IMR-90 (cell line): ENCODE measurements at places on chromosomes 2 and 18. TPM values are rescaled to one million over a fixed set of nuclear protein-coding genes. Genes with fewer than 3 reads are reported as not detected.
A peak's percentile ranks its signal among the peaks of the same experiment; 100 is the strongest.

LOXL3 gene
- 14.2 and 17.9 TPM in 2 replicates for total RNA-seq

- H3K4me3 ChIP-seq = no peak overlapping the region
- no peaks in the 10 kb centered on the region for H3K36me3 ChIP-seq
- no peaks in the 10 kb centered on the region for H3K27me3 ChIP-seq
- no peaks in the 10 kb centered on the region for H3K4me1 ChIP-seq
- DNase-seq = no peak
These were observed 682.0 kb upstream of the RAB6C start for GRCh38 chr2:129297430-129297829.

DNA sequence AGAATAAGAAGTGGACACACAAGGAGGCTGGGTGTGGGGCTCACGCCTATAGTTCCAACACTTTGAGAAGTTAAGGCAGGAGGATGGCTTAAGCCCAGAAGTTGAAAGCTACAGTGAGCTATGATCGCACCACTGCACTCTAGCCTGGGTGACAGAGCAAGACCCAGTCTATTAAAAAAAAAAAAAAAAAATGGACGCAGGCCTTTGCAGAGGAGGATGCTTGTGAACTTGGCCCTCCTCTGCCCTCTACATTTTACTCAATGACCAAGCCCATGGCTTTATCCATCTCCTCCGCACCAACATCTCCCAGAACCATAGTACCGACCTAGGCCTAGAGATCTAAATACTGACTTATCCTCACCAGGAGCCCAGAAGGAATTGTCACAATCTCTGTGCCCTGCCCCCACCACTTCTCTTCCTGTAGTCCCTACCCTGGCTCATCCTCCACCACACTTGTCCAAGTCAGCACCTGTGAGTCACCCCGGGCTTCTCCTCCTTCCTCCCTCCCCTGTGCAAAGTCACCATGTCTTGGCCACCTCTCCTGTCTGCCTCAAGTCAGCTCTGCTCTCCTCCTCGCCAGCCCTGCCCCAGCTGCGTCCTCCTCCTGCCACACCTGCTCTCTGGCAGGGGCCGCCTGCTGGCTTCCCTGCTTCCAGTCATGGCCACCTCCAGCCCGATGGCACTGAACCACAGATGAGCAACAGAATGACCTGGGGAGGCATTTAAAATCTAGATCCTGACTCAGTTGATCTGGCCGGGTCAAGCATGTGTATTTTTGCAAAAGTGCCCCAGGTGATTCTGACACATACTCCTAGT, 35.8 kb upstream of the ASPRV1 start:
- no peaks in the 10 kb centered on the region for H3K27me3 ChIP-seq
- peaks cover 5% of the 10 kb centered on the region for H3K4me1 ChIP-seq
- H3K4me3 ChIP-seq = no peak overlapping the region

VWA3B gene
- not detected in 2 replicates for total RNA-seq

MC2R gene
- total RNA-seq = not detected in 2 replicates

DNA sequence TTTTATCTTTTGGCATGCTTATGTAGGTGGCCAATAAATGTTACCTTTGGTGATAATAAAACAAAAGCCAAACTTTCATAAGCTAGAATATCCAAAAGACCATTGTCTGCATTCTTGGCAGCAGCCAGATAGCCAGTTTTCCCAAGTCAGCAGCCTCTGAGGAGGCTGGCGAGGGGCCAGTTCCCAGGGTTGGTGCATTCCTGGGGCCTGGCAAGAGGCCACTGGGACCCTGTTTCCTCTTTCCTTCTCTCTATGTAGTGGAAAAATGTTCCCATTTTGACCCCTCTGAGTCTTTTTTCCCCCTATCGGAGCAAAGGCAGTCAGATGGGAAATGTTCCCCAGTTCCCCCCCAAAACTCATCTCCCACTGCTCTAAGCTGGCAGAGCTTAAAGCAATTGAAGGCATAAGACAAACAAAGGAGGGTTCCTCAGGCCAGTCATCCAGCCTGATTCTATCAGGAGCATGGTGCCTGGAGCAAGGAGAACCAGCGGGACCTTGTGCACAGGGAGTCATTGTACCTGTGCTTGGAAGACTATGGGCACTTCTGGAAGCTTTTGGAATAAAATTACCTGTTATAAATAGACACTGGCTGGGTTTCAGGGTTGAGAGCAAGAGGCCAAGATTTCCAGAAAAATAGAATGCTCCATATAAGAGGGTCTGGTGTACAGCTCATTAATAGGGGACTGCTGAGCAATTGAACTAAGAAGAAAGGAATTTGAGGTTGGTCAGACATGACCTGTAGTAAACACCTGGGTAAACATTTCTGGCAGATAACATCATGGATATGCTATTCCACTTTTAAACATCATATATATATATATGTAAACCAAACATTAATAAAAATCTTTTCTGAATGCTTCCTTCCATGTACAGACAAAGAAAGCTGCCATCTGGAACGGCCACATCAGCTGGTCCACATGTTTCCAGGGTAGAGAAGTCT, 63.4 kb downstream of the NCKAP5 start:
- H3K36me3 ChIP-seq = no peaks in the 10 kb centered on the region
- DNase-seq = peak; percentile 51
- H3K4me1 ChIP-seq = peaks cover 9% of the 10 kb centered on the region
- no peak overlapping the region for H3K27ac ChIP-seq

ADD2 gene
- total RNA-seq = not detected in 2 replicates

SERPINB4 gene
- not detected in 2 replicates for total RNA-seq

PROKR1 gene
- total RNA-seq = not detected in 2 replicates

WNT10A gene
- not detected in 2 replicates for total RNA-seq

ALPP gene
- total RNA-seq = not detected in 2 replicates

DNA sequence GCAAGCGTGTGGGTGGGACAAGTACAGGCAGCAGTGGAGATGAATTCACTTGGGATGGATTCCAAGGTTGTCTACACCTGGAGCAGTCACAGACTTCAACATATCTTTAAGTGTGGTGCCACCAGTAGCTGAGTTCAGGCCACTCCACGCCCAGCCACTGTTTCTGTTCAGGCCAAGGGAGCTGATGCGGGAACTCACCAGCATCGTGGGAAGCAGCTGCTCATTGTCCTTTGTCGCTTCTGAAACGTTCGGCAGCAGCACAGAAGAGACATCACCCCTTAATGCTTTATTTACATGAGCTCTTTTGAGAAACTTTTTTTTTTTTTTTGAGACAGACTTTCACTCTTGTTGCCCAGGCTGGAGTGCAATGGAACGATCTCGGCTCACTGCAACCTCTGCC, 19.9 kb upstream of the INHBB start:
- H3K27ac ChIP-seq = no peak overlapping the region
- no peaks in the 10 kb centered on the region for H3K36me3 ChIP-seq
- H3K27me3 ChIP-seq = peaks cover 70% of the 10 kb centered on the region
- no peak overlapping the region for H3K4me3 ChIP-seq
